Heart right ventricle (tissue), 16 donors: ENCODE measurements at places on chromosomes 13 and 19. TPM values are rescaled to one million over a fixed set of nuclear protein-coding genes. Genes with fewer than 3 reads are reported as not detected.

DNA sequence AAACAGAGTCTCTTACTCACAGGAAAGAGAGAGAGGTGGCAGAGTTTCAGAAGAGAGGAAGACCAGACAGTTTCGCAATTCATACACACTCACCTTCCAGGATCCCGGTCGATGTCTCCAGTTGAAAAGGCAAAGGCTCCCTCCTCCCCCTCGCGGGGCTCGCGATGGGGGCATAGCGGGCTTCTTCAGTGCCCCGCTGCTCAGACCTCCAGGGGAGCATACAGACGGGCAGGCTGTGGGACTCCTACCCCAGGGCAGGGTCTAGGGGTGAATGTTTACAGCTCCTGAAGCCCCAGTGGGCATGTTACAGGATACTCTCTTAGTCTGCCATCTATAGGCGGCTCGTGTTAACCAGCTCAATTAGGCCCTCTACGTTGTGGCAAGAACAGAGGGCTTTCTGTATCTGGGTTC, 139.2 kb downstream of the SLITRK5 start:
- DNase-seq, result no peak

DNA sequence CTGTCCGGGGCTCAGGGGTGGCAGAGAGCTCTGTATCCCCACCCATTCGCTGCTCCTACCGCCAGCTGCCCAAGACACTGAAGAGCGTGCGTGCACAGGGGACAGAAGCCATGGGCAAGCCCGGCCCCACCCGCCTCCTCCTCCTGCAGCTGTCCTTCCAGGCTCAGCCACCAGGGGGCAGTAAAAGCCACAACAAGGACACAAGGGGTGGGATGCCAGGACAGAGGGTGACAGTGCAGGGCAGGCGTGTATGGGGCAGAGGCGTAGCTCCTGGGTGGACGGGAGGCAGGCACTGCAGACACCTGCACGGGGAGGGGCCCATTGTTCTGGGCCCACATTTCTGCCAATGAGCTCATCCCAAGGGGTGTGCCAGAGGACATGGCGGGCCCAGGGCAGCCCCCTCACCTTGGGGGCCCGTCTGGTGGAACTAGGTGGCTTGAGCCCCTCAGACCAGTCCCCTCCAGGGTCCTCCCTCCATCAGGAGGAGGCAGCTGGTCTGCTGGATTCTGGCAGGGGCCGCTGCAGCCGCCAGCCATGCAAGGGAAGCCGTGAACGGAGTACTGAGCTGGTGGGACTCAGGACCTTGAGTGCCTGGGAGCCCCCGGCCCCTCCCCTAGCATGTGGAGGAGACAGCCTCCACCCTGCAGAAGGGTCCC, 61.2 kb downstream of the MLLT1 start:
- DNase-seq, result peak; percentile 88

DNA sequence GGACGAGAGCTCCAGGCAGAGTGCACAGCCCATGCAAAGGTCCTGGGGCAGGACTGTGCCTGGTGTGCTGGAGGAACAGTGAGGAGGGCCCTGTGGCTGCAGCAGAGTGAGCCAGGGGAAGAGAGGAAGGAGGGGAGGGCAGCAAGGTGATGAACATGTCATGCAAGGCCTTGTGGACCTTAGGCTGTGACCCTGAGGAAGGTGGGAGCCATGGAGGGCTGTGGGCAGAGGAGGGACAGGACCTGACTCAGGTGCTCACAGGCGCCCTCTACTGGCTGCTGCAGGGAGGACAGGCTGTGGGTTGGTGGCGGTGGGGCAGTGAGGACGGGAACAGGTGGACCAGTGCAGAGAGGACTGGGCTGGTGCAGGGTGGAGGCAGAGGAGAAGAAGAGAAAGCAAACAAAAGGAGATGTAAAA, 170.3 kb downstream of the PTPRS start:
- DNase-seq, result no peak

The ICAM5 gene
- not detected for total RNA-seq

GRCh38 chr19:13573056-13573667, 66.9 kb upstream of the CACNA1A start:
- DNase-seq, result no peak

DNA sequence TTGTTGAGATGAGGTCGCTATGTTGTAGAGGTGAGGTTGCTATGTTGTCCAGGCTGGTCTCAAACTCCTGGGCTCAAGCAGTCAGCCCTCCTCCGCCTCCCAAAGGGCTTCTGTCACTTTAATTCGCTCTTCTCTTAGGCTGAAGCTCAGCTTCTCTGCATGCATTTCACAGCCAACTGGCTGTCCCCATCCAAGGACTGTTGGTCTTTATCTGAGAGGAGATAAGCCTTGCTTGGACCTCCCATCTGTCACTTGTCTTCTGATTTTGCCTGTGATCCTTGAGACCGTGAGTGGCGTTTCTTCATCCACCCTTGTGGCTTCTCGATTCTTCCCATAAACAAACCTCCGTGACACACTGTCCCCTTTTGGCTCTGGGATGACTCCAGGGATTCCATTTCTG, 24.4 kb downstream of the CERS1 start:
- DNase-seq, result no peak

DNA sequence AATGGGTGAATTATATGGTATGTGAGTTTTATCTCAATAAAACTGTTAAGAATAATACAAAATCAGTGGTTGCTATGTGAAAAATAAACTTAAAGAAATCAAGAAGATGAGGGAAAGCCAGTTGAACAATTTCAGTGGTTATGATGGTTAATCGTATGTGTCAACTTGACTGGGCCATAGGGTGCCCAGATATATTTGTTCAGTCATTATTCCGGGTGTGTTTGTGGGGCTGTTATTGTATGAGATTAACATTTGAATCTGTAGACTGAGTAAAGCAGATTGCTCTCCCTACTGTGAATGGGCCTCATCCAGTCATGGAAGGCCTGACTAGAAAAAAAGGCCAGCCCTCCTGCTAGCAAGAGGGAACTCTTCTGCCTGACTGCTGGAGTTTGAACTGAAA, 109.3 kb downstream of the LMO7 start:
- DNase-seq, result no peak

DNA sequence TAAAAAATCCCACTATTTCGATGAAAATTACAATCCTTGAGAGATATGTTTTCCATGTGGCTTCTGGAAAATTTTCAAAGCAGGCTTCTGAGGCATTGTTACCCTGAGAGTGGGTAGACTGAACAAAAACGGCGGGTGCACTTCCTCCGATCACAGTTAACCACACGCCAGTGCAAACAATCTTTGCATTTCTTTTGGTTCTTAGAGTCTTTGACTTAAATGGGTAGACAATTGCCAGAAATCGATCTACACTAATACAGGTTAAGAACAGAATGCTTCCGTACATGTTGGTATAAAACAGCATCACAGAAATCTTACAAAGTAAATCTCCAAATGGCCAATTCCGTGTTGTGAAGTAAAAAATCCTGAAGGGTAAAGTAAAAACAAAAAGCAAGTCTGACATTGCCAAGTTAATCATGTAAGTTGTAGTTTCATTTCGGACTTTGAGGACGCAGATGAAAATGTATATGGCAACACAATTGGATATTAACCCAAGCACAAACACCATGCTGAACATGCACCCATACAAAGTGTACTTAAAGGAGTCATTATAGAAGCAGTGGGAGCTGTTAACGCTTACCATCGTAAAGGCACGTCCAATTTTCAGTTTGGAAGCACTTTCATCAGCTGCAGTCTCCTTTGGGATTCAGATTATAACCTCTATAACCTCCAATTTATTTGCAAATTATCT, 927 bp downstream of the LPAR6 start:
- no peak for DNase-seq

The CCDC122 gene
- total RNA-seq, result 7.2 TPM

GRCh38 chr19:35905178-35905727, 2.8 kb downstream of the TYROBP start:
- DNase-seq, result no peak

The CGB5 gene
- not detected for total RNA-seq

GRCh38 chr13:62280590-62280989, 864.9 kb upstream of the PCDH20 start:
- no peak for DNase-seq

The CYP4F12 gene
- total RNA-seq, result 3.2 TPM

DNA sequence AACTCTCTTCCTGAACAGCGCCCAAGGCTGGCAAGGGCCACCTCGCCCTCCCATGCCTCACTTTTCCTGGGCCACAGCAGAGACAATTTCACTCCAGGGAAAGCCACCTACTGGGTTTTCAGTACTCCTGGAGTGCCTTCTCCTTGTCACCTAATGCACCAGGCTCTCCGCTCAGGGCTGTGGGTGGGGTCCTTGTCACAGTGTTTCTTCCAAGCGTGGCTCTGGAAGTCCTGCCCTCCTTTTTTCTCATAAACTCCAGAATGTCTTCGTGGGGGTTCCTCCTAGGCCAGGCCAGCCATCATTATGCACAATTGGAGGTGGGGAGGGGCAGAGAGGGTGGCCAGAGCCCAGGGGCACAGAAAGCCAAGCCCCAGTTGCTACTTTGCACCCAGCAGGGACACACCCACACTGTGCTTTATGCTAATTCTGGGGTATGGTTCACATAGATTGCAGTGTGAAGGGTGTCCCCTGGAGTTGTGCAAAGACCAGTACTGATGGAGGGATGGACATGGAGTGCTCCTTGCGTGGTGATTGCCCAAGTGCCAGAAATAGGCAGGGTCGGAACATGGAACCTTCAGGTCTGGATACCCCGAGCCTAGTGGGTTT, 78.8 kb downstream of the CHST8 start:
- no peak for DNase-seq

DNA sequence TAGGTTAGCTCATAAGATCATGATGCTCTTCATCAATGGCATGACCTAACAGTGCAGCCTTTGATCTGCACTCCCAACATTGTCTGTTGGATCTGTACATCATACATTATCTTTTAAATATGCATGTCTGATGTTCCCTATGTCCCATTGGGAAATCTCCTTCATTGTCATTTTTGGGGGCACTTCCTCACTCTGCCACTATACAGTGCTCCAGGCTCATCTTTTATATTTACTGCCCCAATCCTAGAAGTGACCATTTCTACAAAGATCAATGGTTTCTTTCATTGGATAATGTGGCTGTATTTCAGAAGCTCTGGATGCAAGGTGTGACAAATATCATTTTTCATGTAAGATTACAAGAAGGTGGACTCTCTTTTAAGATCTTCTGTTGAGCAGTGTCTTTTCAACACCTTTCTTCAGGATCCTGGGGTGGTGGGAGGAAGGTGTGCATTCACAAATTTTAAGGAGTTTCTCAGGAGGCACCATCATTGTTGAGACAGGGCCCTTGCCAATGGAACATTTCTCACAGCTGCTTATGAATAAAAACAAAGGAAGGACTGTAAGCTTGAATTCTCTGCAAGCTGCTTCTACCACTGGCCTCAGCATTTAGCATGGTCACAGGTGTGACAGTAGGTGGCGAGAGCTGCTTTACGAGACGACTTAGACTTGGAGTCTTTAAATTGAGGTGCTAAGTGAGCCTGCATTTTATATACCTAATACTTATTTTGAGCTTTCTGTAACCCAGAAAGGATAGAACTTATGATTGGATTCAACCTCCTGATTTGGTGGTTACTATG, 403.0 kb downstream of the LMO7 start:
- DNase-seq, result no peak

DNA sequence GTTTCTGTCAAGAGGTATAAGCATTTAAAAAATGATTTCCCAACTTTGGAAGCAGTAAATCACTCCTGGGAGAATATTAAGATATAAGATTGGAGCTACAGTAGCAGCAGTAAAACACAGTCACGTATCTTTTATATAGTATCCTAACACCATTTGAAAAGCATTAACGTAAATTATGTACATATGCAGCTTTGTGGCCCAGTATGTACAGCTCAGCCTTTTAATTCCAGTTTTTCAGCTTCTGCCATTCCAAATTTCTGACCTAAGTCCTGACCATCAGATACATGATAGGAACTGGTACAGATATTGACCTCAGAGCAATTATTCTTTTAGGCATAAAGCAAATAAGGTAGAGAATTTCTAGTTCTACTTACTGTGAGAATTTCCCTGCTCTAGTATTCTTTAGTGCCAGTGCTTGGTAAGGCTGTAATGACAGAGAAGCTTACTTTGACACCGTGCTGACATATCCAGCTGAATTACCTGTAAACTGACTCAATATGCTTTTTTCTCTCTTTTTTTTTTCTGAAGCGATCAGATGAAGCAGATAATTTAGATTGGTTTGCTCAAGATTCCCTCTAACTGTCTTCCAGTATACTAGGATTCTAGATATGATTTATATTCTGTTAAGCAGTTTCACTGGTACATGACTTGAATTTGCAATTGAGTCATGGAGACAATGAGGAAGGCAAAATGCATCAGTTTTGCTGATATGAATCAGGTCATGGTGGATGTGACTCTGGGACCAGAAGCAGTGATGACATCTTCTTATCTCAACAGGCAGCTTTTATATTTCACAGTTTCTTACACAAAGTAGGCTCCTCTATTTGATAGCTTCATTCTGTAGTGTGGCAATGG, 703.6 kb downstream of the SLITRK6 start:
- DNase-seq, result no peak

DNA sequence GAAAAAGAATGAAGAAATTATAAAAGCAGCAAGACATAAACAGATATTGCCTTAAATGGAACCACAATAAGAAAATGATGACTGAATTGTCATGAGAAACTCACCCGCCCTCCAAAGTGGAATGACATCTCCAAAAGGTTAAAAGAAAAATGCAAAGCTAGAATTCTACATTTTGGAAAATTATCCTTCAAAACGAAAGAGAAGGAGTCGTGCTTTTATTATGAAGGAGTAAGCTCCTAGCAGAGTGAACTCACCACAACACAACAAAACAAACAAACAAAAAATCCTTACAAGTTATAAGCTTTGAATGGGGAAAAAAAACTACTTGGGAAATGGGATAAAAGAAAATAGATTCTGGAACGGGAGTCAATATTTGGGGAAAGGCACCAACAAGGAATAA, 6.7 kb downstream of the SIGLEC14 start:
- DNase-seq, result no peak

GRCh38 chr19:40763963-40764362, 11.4 kb upstream of the MIA start:
- DNase-seq, result no peak

The MYCBP2 gene
- total RNA-seq, result 63.7 TPM

DNA sequence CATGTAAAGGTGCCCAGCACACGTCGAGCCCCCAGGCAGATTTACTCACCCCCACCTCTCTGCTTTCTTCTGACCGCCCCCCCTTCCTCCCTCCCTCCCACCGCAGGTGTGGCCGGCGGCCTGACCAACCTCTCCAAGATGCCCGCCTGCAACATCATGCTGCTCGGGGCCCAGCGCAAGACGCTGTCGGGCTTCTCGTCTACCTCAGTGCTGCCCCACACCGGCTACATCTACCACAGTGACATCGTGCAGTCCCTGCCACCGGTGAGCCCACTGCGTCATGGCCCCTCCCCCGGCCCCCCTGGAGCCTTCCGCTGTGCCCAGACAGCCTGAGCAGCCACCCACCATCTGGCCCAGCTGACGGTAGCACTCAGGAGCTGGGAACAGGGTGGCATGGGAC, 8.8 kb downstream of the PRPF31 start:
- DNase-seq, result no peak

DNA sequence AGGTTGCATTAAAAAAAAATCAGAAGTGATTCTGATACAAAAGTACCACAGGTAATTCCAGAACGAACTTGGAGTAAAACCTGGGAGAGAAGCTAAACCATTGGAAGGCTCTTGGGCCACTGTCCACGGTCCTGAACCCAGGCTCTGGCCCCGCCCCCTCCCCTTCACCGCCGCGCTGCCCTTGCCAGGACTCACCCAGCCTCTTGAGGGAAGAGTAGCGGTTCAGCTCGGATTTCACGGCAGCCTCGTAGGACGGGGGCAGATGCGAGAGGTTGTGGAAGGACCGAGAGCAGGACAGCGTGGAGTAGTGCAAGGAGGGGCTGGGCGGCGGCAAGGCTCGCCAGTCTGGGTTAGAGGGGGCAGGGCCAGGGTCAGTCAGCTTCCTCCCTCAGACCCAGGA, 5.7 kb downstream of the SHISA7 start:
- peak; percentile 49 for DNase-seq
